ENCODE measurements at places on chromosomes 4 and X.

DNA sequence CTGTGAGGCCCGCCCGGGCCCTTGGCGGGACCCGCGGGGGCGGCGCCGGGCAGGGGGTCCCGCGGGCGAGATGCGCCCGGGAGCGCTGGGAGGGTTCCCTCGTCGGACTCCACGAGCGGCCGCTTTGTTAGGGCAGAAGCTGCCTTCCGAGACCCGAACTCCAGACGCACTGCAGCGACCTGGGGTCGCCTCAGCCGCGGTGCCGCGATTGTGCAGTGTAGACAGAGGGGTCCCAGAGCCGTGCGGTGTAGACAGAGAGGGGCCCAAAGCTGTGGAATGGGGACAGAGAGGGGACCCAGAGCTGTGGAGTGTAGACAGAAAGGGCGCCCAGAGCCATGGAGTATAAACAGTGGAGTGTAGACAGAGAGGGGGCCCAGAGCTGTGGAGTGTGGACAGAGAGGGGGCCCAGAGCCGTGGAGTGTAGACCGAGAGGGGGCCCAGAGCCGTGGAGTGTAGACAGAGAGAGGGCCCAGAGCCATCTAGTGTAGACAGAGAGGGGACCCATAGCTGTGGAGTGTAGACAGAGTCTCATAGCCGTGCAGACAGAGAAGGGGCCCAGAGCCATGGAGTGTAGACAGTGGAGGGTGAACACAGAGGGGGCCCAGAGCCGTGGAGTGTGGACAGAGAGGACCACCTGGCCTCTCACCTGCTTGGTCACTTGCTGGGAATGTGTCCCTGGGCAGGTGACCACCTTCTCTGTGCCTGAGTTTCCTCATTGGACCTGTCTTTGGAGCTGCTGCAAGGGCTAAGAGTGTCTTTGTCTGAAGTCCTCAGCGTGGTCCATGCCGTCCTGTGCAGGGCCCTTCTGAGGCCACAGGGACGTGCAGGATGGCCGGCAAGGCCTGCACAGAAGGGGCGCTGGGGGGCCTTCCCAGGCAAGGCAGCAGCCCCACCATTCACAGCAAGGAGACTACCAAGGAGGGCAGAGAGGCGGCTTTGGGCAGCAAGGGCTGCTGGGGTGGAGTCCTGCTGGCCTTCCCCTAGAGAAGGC lies 875 bp downstream of the RGS12 start:
- no peak for DNase-seq

DNA sequence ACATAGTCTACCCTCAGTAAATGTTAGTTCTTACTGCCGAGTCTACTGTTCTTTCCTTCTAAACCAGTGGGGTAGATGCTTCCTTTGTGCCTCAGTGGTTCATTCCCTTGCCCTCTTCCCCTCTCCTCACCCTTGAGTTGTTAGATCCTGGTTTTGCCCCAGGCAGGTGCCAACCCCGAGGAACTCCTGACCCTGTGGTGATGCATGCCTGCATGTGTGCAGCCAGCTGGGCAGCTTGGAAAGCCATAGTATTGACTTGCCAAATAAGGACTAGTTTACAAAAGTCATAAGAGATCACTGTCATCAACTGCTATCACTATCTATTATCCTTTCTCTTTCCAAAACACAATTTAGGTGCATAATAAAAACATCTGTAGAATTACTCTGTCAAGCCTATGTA lies 50.9 kb downstream of the REPS2 start:
- DNase-seq, result no peak

GRCh38 chr4:102627831-102628523 lies 126.8 kb downstream of the NFKB1 start:
- no peak for DNase-seq

GRCh38 chr4:3532751-3533422 lies 665 bp upstream of the LRPAP1 start:
- no peak for DNase-seq

- no peak for DNase-seq
Observed at GRCh38 chr4:168900080-168900479, 110.0 kb downstream of the CBR4 start.

- DNase-seq, result no peak
Observed at GRCh38 chrX:111116666-111117065, 20.7 kb downstream of the PAK3 start.

DNA sequence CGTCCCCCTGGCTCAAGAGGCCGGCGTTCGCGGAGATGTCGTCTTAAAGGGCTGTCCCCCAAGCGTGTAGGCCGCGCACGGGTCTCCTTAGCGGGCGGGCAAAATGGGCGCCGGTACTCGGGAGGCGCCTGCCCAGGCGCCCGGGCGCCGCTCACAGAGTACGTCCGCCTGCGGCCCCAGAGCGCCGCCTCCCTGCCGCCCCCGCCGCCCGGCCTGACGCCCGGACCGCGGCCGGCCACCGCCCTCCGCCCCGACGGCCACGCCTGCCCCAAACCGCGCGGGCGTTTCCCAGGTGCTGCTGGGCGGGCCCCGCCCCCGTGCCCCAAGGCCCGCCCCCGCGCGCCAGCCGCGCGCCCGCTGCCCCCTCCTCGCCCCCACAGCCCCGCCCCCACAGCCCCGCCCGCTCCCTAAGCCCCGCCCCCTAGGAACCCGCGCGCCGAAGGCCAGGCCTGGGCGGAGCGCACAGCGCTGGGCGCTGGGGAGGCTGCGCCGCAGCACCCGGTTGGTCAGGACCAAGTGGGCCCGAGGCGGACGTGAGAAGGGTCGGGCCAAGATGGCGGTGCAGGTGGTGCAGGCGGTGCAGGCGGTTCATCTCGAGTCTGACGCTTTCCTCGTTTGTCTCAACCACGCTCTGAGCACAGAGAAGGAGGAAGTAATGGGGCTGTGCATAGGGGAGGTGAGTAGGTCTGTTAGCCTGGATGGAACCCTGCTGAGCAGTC lies at the start of the genes BRCC3, CMC4 and MTCP1:
Gene BRCC3, plus strand, starts transcription at position 534 of the 719 bp plus-strand sequence. Its CDS starts 20 bp downstream, at position 554.
Gene CMC4, minus strand, starts transcription at position 162 of the 719 bp plus-strand sequence. CDS start 7,113 bp downstream, outside the sequence.
Gene MTCP1, minus strand, starts transcription at position 162 of the 719 bp plus-strand sequence. CDS start 5,126 bp downstream, outside the sequence.
- DNase-seq, result peak; percentile 94

DNA sequence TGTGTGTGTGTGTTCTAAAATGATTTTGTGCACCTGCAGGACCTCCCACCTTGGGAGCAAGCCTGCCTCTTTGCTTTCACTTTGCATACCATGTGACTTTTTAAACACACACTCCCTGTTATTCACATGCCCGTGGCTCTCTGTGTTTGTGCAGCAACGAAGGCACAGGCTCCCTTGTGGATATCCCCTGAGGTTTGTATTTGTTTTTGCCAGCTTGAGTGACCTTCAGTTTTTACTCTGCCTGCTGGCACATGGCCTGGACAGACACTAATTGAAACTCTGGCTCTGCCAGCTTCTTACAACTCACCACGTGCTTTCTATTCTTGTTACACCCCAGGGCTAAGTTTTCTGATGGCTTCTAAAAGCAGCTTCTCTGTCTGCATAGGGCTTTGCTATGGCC lies 885.8 kb downstream of the SH3BGRL start:
- no peak for DNase-seq

DNA sequence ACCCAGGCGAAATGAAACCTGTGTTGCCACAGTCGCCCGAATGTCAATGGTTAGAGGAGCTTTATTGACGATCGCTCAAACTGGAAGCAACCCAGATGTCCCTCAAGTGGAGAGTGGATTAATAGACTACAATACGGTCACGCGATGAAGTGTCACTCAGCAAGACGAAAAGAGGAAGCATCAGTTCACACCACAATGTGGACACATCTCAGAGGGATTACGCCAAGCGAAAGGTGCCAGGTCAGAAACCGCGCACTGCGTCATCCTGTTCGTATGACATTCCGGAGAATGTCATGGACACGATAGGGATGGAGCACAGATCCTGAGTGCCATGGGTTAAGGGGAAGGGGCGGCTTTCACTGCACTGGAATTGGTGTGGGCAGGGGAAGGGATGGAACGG lies 111.7 kb downstream of the HMX1 start:
- no peak for DNase-seq

DNA sequence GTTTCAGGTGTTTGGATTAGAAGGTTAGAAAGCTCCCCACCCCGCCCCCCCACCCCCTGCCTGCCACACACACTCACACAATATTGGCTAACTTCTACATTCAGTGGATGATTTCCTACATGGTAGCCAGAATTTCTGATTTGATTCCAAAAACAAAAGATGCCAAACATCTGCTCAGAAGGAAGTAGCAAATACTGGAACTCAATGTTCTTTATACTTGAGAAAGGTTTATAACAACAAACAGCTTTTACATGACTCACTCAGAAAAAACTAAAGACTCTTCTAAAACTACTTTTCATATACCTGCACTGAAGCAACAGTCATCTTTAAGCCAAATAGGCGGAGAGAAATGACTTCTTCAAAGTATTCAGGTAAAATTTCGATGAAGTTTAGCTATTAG lies 750.5 kb upstream of the POU3F4 start:
- DNase-seq, result no peak

GRCh38 chrX:39886282-39886681 lies 211.5 kb downstream of the BCOR start:
- no peak for DNase-seq

All from NCI-H345 (cell line).